Sigmoid colon (tissue), 7 donors: ENCODE measurements at places on chromosomes 3 and 15. TPM values are rescaled to one million over a fixed set of nuclear protein-coding genes. Genes with fewer than 3 reads are reported as not detected.

DNA sequence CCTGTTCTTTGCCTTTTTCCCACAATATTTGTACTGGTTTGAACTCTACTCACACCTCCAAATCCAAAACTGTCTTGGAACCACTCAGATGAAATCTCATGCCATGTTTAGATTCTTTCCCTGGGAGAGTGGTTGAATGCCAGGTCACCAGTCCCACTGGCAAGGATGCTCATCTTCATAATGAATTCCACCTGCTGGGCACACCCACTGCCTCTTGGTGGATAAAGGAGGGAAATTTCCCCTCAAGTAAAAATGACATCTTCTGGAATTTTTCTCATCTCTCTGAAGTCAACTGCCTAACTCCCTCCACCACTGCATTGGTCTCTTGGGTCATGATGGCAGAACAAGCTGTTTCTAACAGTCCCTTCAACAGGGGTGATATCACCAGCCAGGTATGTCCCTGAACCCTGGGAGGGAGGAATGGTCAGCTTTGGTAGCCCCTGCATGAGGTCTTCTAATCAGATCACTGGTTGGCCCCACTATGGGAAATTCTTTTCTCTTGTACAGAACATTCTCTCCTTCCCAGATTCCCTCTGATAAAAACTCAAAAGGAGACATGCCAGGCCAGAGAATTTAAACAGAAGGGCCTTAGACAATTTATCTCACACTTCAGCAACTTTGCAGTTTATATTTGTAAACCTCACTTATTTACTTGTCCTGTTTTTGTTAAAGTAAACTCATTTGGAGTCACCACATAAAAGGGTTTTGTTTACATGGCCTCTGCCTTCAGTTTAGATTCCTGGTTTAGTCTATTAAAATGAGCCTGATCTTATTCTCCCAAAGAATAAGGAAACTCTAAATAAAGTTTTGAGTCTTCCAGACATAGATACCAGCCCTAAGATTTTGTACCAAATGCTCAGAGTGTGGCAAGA lies 143.4 kb downstream of the WNT5A start:
- H3K4me1 ChIP-seq = no peaks in the 10 kb centered on the region
- DNase-seq = no peak
- no peaks in the 10 kb centered on the region for H3K36me3 ChIP-seq
- H3K27me3 ChIP-seq = no peaks in the 10 kb centered on the region
- no peak overlapping the region for H3K27ac ChIP-seq

GRCh38 chr3:16417945-16418739 lies 95.4 kb downstream of the RFTN1 start:
- no peak for DNase-seq
- H3K4me3 ChIP-seq = no peak overlapping the region
- no peak overlapping the region for H3K27ac ChIP-seq
- no peaks in the 10 kb centered on the region for H3K27me3 ChIP-seq

- peak within 1 kb of the TSS; percentile 99 for H3K27ac ChIP-seq
- peaks cover 34% of the 10 kb centered on the region for H3K4me1 ChIP-seq
- H3K36me3 ChIP-seq = no peaks in the 10 kb centered on the region
- H3K27me3 ChIP-seq = no peaks in the 10 kb centered on the region
- no peak for DNase-seq
Observed at GRCh38 chr3:184361532-184361931, at the start of the genes CLCN2 and POLR2H. TSS of gene CLCN2 (minus strand) at chr3:184361605. CDS start at chr3:184361479, 126 bp downstream. TSS of gene POLR2H (plus strand) at chr3:184361710. CDS start at chr3:184363493, 1,783 bp downstream.

DNA sequence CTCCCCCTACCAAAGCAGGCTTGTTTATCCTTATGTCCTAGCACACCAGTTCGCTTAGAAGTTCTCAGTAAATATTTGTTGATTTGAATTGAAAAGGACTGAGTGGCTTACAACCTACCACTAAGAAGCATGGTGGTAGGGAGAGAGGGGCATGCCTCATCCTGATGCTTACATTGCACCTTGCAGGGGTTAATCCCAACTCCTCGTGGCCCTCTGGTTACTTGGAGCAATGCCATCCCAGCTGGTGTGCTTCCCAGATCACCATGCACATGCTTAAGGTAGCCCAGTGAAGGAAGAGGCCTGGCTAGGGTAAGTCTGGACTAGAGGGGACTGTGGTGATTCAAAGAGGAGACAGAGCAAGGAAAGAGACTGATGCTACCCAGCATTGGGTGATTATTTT lies 253.3 kb downstream of the CLSTN2 start:
- DNase-seq = no peak
- peaks cover 19% of the 10 kb centered on the region for H3K4me1 ChIP-seq
- H3K36me3 ChIP-seq = no peaks in the 10 kb centered on the region
- no peak overlapping the region for H3K4me3 ChIP-seq

DNA sequence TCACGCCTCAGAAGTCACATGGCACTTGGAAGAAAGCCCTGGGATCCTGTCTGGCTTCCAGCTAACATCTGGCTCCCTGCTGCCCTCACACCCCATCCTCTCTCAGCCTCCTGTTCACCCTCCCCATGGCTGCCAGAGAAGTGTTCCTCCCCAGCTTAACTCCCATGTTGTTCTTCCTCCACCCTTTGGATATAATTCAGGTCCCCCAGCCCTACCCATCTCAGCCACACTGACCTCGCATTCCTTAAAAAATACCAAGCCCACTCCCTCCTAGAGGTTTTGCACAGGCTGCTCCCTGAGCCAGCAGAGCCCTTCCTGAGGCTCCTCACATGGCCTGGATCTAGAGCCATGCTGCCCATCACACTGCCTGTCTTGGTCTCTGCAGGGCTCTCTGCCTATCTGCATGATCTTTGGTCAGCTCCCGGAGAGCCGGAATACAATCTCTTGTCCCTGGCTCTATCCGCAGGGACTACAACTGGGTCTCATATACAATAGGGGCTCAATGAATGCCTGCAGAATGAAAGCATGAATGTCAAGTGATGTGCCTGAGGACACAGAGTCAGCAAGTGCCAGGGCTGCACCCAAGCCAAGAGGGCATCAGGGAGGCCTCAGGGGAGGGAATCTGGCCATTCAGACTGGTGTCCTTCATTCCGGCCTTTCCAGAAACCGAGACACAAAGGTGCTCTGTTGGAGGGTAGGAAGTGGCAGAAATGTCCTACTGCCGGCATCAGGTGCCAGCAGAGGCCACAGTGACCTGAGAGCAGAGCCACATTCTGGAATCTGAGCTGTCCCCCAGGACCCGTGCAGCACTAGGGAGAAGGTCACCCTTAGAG lies 3.8 kb upstream of the TKT start:
- DNase-seq = no peak
- no peaks in the 10 kb centered on the region for H3K36me3 ChIP-seq
- H3K27me3 ChIP-seq = no peaks in the 10 kb centered on the region
- peaks cover 6% of the 10 kb centered on the region for H3K4me1 ChIP-seq

DNA sequence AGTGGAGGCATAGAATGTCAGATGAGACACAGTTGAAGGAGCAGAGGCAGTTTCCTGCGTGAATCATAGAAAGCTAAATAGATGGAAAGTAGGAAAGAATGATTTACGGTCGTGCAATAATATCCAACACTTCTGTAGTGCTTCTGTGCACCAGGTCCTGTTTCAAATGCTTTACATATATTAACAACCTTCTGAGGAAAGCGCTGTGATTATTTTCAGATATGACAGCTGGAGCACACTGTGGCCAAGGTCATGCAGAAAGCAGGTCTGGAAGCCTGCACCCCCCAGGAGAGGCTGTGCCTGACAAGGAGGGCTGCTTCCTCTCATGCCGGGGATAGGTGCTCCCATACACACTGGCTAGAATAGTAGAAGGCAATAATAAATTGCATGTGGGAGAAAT lies 104.5 kb downstream of the CHRNA7 start:
- H3K27ac ChIP-seq = no peak overlapping the region
- H3K36me3 ChIP-seq = no peaks in the 10 kb centered on the region
- DNase-seq = no peak
- H3K4me1 ChIP-seq = peaks cover 10% of the 10 kb centered on the region
- H3K27me3 ChIP-seq = no peaks in the 10 kb centered on the region

DNA sequence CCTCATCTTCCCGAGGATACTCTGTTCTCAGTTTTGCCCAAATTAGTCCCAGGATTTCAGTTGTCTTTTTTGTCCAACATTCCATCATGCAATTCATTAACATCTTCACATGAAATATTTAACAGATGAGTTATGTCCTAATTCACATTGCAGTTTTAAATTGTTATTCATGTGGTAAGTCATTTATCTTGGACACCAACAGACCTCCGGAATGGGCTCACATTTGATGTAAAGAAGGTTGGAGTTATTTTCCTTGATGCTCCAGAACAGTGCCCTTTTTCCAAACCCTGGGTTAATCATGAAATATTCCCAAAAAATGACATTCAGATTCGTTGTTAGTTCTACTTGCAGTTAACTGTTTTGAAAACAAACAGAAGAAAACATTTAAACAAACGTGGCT lies 32.8 kb upstream of the LRTM1 start:
- H3K4me1 ChIP-seq = no peaks in the 10 kb centered on the region
- no peak overlapping the region for H3K4me3 ChIP-seq

SKOR1 gene
- total RNA-seq = 1.6 TPM

ARPP19 gene
- total RNA-seq = 162 TPM
